ENCODE measurements at places on chromosomes 5 and 9.

- no peak for DNase-seq
Measured at GRCh38 chr5:78320401-78320800, 25.9 kb upstream of the AP3B1 start.

GRCh38 chr5:118832974-118833373, 155.4 kb downstream of the DTWD2 start:
- DNase-seq: no peak

DNA sequence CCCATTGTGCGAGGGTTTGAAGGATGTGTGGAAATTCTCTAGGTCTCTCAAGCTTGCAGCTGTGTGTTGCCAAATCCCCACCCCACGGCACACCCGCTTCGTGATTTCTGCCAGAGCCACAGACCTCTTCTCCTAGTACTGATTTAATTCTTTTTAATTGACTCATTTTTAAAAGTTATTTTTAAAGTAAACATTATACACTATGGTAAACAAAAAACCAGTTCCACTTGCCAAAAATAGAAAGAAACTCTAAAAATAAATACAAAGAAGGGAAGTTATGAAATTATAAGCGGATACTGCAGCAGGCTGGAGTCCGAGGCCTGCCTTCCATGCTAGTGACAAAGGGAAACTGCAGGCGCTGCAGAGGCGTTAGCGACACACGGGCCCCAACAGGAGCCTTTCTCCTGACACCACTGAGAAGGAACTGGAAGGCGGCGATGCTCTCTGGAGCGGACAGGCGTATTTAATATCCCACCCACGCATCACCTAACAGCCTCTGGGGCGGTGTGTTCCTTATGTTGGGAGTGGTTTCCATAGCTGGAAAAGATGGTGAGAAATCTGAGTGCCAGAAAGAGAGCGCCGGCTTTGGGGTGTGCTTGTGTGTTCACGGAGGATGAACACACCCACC, 122.5 kb downstream of the COL23A1 start:
- no peak for DNase-seq

GRCh38 chr5:59091965-59092364, 509.1 kb downstream of the RAB3C start:
- DNase-seq: no peak

GRCh38 chr9:131669269-131670157, 70.4 kb downstream of the RAPGEF1 start:
- no peak for DNase-seq

DNA sequence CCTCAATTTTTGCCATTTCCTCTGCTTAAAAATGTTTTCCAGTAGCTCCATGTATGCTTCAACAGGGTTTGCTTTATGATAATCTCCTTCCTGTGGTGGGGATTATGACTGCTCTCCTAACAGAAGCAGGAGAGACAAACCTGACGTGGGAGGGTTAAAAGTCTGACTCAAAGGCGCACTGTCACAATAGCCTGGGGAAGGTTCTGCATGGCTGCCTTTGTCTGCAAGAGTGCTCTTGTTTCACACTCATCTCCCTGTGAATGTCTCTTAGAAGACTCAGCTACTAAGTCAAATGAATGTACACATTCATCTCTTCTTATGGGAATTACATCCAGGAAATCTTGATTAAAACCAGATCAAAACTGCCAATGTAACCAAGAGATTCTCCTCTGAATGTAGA, 90.9 kb upstream of the MTAP start:
- DNase-seq: no peak

DNA sequence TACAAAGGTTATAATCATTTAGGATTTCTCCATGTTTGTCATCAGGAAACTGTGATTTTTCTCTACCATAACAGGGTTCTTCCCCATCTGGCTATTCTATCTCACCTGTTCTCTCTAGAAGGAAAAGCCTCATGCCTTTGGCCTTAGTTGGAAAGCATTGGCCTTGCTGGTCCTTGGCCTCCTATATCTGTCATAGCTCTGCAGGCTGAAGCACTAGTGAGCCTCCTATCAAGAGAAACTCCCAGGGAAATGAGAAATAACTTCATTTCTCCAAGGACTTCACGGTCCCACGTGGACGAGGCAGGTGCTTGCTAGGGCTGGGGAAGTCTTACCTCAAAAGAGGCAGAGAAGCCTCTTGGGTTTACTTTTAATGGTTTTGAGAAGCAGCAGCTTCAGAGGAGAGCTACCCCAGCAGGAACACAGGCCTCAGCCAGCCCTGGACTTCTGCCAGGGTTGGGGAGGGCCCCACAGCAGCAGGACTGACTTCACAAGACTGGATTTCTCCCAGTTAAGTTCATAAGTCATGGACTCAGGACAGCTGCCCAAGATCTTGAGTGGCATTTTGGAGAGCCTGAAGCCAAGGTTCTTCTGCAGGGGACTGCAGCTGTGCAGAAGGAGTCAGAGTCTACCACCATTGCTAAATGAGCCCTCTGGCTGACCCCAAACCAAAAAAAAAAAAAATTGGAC, 15.8 kb upstream of the PSAT1 start:
- no peak for DNase-seq

DNA sequence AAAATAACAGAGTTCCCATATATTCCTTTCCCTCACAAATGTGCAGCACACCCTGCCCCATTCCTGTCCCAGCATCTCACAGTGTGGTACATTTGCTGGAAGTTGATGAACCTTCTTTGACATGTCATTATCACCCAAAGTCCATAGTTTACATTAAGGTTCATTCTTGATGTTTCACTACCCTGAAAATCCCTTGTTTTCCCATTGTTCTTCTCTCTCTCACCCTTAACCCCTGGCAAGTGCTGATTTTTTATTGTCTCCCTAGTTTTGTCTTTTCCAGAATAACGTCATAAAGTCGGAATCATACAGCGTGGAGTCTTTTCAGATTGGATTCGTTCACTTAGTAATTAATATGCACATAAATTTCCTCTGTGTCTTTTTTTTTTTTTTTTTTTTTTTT, 48.1 kb downstream of the SPIN1 start:
- DNase-seq: no peak

- DNase-seq: no peak
Measured at GRCh38 chr9:122200960-122201595, 27.7 kb downstream of the LHX6 start.

DNA sequence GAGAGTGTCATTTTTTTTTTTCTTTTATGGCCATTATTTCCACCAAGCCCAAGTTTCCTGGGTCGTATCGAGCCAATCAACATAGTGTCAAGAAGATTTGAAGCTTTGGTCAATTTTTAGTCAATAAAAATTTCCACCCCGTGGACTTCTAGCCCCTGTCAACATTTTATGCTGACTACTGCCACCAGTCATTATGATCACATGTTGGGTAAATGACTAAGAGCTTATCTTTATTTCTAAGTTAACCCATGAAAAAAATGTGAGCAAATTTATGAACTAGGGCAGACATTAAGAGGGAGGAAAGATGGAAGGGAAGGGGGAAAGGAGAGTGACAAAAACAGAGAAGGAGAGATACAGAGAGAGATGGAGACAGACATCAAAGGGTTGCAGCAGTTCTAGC, 143.5 kb upstream of the ALDH1B1 start:
- no peak for DNase-seq

DNA sequence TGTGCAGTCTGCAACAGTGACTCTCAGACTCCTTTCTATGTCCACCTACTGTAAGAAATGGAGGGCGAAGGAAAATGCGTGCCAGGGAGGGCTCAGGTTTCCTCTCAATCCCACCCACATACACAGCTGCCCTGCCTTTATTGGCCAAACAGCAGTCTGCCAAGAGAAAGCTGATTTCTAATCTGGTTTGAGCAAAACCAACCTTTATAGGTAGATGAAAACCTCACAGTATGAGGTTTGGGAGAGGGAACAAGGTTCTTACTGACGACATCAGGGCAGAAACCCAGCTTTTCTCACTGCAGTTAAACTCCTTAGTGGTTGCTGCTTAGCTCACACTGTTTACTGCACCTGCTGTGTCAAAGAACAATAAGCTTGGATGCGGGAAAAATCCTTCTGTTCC, 152.3 kb upstream of the KLF9 start:
- peak; percentile 10 for DNase-seq

- no peak for DNase-seq
Measured at GRCh38 chr5:109102096-109102690, 307.6 kb downstream of the PJA2 start.

- DNase-seq: no peak
Measured at GRCh38 chr9:125361837-125362531, 100.4 kb downstream of the GAPVD1 start.

- DNase-seq: no peak
Measured at GRCh38 chr5:83686251-83686650, 34.4 kb downstream of the HAPLN1 start.

- DNase-seq: no peak
Measured at GRCh38 chr5:92566113-92566786, 1014.8 kb downstream of the NR2F1-AS1 start.

DNA sequence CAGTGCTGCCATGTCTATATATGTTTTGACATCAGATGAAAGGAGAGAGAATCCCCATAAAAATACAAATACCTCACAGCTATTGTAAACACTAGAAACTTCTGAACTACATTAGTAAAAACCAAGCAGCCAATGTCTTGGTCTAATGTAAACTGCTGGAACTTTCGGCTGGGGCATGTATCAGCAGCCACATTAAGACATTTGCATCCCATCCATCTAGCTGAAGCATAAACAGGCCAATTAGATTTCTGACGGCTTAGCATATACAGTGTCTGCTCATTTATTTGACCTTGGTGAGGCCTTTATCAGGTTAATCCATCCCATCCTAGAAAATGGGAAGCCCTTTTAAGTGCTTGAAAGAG, 65.7 kb downstream of the PTCH1 start:
- no peak for DNase-seq

DNA sequence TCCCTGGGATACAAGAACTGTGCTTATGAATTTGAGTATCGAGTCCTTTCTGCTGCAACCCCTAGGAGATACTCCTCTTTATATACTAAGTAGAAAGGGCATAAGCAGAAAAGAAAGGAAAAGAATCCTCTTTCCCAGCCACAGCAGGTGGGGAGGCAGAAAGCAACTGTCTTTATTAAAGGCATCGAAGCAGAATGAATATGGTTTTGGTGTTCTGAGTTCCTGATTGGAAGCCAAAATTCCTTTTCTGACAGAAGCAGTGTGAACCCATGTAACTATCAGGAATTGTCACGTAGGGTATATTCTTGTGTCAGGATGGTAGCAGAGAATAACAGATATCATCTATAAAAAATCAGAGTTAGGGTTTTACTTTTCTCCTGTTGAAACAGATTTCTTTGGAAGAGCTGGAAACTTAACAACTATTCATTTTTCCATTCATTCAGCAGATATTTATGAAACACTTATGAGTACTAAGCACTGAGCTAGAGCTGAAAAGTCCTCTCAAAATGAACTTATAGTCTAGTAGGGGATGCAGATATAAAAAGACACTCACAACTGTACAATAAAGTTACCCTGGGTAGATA, 96.5 kb upstream of the LHFPL2 start:
- no peak for DNase-seq

- no peak for DNase-seq
Measured at GRCh38 chr5:168578006-168578405, 1.2 kb downstream of the PANK3 start.

All from CD8-positive, alpha-beta memory T cell (primary cell).